Activated T-helper 1 cell treated with anti-CD3 and anti-CD28 coated beads, Interleukin-12 subunit alpha, Interleukin-12 subunit beta, Interleukin-2, Interleukin-4 antibody, amounts not matched to agents 30 ng/mL and 10 ng/mL and 1 ng/mL, durations not matched to agents 14 hours and 24 hours and 36 hours (primary cell): ENCODE measurements at places on chromosomes 4 and X.
A peak's percentile ranks its signal among the peaks of the same experiment; 100 is the strongest.

GRCh38 chr4:83454686-83455085 lies 937 bp downstream of the HELQ start:
- no peak for DNase-seq

GRCh38 chr4:4417886-4418285 lies 31.0 kb downstream of the NSG1 start:
- no peak for DNase-seq

- DNase-seq, result no peak
These were observed 95.4 kb upstream of the MAML3 start for GRCh38 chr4:140249351-140249750.

- DNase-seq, result no peak
These were observed 6.4 kb upstream of the VAMP7 start for GRCh38 chrX:155874571-155875244.

DNA sequence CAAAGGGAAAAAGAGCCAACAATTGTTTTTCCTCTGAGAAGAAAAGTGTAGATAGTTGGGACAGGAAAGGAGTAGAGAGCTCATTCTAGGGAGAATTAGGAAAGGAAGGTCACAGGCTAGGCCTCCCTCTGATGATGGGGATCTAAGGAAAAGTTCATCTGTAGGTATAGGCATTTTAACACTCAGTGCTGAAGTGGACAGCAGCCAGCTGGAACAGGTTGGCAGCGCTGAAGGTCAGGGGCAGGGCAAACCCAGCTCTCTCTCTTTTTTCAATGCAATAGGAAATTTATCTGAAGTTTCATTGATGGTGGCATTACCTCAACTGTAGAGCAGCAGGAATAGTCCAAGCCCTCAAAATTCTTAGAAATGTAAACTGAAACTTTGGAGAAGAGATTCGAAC lies 98.5 kb upstream of the ETNPPL start:
- DNase-seq, result no peak

GRCh38 chr4:22531311-22532019 lies 15.6 kb upstream of the ADGRA3 start:
- no peak for DNase-seq

GRCh38 chrX:109475174-109475891 lies 6.6 kb downstream of the GUCY2F start:
- no peak for DNase-seq

- DNase-seq, result no peak
These were observed 54.3 kb downstream of the LRBA start for GRCh38 chr4:150960818-150961217.

- no peak for DNase-seq
These were observed 51.5 kb downstream of the NPY1R start for GRCh38 chr4:163280703-163281519.

- no peak for DNase-seq
These were observed 19.5 kb downstream of the WWC2 start for GRCh38 chr4:183118585-183118984.

GRCh38 chr4:116099596-116099995 lies 985.8 kb downstream of the TRAM1L1 start:
- DNase-seq, result no peak

GRCh38 chrX:135000516-135000915 lies 9.7 kb downstream of the SMIM10 start:
- no peak for DNase-seq

- no peak for DNase-seq
These were observed 121.8 kb upstream of the AP1S2 start for GRCh38 chrX:15976396-15976795.

DNA sequence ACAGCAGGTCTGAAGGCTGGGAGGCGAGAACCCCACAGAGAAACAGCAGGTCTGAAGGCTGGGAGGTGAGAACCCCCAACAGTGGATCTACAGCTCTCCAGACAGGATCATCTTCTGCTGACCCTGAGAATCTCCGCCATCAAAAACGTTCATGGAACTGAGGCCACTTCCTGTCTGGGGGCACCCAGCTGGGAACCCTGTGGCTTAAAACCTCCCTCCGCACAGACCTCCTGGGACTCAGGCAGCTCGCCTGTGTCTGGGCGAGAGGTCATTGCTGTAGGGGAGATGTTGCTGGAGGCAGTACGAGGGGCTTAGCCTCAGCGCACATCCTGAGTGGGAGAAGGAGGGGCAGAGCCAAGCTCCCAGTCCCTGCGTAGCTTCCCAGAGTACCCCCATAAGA lies 15.1 kb upstream of the CLDN24 start:
- no peak for DNase-seq

DNA sequence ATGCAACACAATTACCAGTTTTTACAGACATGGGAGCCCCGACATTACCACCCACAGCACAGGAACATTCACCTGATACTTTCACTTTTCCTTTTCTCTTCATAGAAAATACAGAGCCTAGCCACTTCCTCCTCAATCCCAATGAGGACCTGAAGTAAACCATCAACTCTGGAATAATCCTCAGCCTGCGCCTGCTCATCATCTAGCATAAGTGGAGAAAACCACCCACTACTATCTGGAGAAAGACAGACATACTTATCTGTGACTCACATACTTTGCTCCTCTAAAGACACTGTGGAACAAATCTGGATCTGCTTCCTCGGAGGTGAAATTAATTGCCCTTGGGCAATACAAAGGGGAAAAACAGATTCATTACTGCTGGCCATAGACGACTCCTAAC lies 47.8 kb downstream of the ZCCHC13 start:
- DNase-seq, result no peak

- no peak for DNase-seq
These were observed 427.3 kb upstream of the FAM241A start for GRCh38 chr4:111717921-111718320.

DNA sequence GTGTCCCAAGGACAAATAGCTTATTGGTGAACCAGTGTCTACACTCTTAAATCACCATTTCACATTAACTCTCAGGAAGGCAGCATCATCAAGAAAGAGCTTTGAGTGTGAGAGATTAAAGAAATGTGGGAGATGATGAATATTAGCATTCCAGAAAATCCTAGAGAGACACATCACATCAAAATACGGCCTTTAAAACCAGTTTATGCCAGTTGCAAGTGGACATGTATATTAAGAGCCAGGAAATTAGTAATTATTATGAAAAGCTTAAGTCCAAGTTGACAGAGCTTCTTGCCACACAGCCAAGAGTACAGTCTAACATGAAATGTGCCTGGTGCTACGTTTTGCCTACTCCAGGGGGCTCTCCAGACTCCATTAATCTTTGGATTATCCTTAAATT lies 503.0 kb upstream of the BOD1L1 start:
- no peak for DNase-seq

- no peak for DNase-seq
These were observed 543.8 kb upstream of the DIAPH2 start for GRCh38 chrX:96140796-96141195.

DNA sequence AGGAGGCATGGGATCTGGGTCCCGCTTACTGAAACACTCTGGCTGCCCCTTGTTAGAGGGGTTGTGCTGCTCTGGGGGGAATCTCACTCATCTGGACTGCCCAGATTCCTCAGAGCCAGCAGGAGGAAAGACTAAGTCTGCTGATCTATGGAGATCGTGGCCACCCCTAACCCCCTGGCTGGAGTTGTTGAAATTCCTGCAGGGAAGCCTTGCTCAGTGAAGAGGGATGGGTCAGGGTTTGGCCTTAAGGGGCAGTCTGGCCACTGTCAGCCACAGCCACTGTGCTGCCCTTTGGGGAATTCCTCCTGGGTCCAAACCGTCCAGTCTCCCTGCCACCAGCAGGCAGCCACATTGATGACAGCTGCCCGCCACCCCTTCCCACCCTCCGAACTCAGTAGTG lies 362.0 kb upstream of the AMOT start:
- no peak for DNase-seq

GRCh38 chrX:86829786-86830185 lies 681.5 kb downstream of the DACH2 start:
- DNase-seq, result no peak

- no peak for DNase-seq
These were observed 13.8 kb upstream of the SMS start for GRCh38 chrX:21926527-21927278.

- no peak for DNase-seq
These were observed 191.7 kb upstream of the CPEB2 start for GRCh38 chr4:14810568-14810967.

GRCh38 chr4:114249561-114249960 lies 270.1 kb upstream of the ARSJ start:
- DNase-seq, result no peak

- no peak for DNase-seq
These were observed 117.6 kb upstream of the CBLL2 start for GRCh38 chrX:22155126-22155525.

- DNase-seq, result no peak
These were observed 24.5 kb downstream of the IL15 start for GRCh38 chr4:141660880-141661279.

GRCh38 chrX:70289793-70290770 lies at the start of the genes KIF4A and PDZD11:
TSS of gene KIF4A (plus strand) at chrX:70290104. CDS start at chrX:70290459, 355 bp downstream.
TSS of gene PDZD11 (minus strand) at chrX:70289927. CDS start at chrX:70289341, 586 bp downstream.
- DNase-seq, result peak; percentile 81

DNA sequence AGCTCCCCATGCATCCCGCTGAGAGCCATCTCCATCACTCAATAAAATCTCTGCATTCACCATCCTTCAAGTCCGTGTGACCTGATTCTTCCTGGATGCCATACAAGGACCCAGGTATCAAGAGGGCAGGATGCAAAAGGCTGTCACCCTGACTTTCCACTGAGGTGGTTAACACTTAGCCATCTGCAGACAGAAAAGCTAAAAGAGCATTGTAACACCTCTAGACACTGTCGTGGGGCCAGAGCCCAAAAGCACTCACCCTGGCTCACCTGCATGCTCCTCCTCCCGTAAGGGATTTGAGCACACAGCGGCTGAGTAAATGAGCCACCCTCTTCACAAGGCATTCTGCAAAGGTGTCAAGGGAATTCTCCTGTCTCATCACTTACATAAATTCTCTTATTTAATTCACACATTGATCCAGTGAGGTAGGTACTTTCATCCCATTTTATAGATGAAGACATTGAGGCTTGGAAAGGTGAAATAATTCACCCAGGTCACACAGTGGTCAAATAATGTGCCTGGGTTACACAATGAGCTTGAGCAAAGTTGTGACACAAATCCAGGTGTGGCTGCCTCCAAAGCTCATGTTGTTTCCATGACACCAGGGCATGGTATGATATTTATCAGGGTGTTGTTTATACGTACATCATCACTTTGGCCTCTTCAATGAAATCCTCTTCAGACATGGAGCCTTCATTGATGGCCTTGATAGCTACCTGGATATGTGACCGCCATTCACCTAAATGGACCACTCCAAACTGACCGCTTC lies 48.0 kb downstream of the TXK start:
- no peak for DNase-seq

GRCh38 chr4:100294356-100294755 lies 104.1 kb upstream of the DDIT4L start:
- no peak for DNase-seq

GRCh38 chr4:26509681-26510333 lies 19.5 kb upstream of the CCKAR start:
- DNase-seq, result no peak
